ENCODE measurements at places on chromosomes 7 and 10. TPM values are rescaled to one million over a fixed set of nuclear protein-coding genes. Genes with fewer than 3 reads are reported as not detected.

DNA sequence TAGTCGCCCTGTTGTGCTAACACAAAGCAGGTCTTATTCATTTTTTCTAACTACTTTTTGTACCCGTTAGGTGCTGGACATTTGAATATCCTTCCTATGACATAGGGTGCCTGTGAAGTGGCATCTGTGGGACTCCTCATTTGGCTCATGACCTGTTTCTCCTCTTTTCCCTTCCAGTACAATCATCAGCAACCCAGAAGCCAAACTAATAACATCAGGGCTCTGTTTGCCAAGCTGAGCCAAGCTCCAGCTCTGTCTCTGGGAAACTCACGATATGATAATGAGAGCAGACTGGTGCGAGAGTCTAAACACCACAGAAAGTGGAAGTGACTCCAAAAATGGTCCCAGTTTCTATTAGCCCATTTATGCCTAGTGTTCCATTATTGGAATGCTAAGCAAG, 92.0 kb downstream of the SVIL start:
- no peak for DNase-seq

- peak; percentile 81 for DNase-seq
These were observed 66.9 kb downstream of the FAM53B start for GRCh38 chr10:124677293-124677699.

- no peak for DNase-seq
These were observed 185.2 kb upstream of the DGKB start for GRCh38 chr7:15087771-15088170.

GRCh38 chr7:2838873-2839578, 5.1 kb downstream of the GNA12 start:
- no peak for DNase-seq

The IDI2 gene
- not detected for total RNA-seq

GRCh38 chr10:6058682-6059475, 3.3 kb downstream of the IL2RA start:
- no peak for DNase-seq

DNA sequence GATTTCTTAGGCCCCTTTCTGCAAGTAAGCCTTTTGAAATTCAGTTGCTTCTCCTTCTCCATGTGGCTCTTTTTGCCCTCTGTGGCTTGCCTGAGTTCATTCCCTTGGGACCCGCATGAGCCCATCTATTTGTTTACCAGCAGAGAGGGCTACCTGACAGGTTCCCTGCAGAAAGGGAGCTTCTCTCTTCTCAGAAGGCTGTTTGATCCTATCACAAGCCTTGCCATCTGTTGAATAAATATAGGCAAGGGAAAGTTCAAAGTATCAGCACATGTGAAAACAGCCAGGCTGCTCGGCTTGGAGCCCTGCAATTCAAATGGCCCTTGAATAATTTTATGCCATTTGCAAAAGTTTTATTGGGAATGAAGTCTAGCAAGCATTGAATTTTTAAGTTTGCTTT, 720.2 kb upstream of the FZD8 start:
- DNase-seq, result no peak

- no peak for DNase-seq
These were observed 6.1 kb downstream of the STK32C start for GRCh38 chr10:132301371-132302330.

GRCh38 chr7:131265227-131265626, 62.4 kb upstream of the MKLN1 start:
- no peak for DNase-seq

The ADCK2 gene
- 15.0 TPM for total RNA-seq

DNA sequence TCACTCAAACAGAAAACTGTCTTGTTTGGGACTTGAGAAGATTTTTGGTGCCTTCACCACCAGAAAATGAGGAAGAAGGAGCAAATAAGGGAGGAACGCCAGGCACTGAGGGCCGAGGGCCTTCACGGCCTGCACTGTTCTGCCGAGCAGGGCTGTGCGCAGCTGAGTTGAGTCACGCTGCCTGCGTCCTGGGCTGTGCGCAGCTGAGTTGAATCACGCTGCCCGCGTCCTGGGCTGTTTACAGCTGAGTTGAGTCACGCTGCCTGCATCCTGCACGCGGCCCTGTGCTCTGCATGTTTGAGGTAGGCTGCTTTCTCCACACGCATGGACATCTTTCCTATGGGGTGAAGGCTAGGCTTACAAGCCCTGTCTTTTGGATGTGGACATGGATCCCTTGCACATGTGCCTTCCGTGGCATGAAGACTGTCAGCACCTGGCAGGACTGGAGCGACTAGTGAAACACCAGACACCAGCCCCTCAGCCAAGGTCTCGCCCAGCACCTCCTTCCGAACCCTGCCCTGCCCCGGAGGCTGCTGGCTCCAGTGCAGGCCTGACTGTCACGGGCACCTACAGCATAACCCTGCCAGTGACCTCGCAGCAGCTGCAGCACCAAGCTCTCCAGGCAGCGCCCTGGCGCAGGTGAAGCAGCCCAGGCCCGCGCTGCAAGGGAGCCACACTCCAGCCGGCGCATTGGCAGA, 96.7 kb downstream of the HTR5A start:
- DNase-seq, result no peak

The BICC1 gene
- 6.4 TPM for total RNA-seq

The JMJD1C gene
- 205 TPM for total RNA-seq

The ZNF107 gene
- 16.5 TPM for total RNA-seq

- DNase-seq, result no peak
These were observed 392.8 kb downstream of the DNAJB6 start for GRCh38 chr7:157729566-157729965.

The VENTX gene
- total RNA-seq, result 0.09 TPM

DNA sequence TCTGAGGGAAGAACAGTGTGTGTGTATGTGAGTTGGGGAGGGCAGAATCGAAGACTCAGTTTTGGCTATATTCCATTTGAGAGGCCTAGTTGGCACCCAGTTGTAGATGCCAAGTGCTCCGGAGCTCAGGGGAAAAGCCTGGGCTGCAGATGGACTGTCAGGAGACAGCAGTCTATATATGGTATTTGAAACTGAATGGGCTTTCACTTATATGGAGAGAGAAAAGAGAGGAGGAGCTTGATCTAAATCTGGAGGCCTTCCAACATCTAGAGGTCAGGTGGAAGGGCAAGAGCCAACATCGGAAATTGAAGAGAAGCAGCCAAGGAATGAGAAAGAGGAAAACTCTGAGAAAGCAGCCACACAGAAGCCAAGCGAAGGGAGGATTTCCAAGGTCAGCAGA, 350.8 kb upstream of the BMPER start:
- DNase-seq, result no peak

DNA sequence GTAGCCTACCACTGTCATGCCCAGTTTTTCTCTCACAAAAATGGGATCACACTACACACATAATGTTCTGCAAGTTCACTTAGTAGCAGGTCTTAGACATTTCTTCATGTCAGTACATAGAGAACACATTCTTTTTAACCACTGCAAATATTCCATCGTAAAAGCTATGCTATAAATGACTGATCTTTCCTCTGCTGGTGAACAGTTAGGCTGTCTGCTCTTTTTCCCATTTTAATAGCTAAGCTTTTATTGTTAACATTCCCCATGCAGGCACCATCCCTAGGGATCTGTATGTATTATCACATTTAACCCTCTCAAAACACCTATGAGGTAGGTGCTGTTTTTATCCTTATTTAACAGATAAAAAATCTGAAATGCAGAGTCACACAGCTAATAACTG, 46.2 kb upstream of the PDCD4 start:
- DNase-seq, result no peak

DNA sequence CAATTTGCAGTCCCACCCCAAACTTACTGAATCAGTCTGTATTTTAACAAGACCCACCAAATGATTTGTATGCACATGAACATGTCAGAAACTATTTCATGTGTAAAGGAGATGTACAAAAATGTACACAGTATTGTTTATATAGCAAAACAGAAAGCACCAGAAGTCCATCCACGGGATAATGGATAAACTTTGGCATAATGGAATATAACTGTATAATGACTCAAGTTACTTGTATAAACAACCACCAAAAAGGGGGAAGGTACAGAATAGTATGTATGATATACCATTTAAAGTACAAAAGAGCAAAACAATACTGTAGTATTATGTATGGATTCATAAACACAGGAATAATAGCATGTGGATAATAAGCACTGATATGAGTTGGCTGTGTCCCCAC, 22.4 kb downstream of the NUP42 start:
- no peak for DNase-seq

DNA sequence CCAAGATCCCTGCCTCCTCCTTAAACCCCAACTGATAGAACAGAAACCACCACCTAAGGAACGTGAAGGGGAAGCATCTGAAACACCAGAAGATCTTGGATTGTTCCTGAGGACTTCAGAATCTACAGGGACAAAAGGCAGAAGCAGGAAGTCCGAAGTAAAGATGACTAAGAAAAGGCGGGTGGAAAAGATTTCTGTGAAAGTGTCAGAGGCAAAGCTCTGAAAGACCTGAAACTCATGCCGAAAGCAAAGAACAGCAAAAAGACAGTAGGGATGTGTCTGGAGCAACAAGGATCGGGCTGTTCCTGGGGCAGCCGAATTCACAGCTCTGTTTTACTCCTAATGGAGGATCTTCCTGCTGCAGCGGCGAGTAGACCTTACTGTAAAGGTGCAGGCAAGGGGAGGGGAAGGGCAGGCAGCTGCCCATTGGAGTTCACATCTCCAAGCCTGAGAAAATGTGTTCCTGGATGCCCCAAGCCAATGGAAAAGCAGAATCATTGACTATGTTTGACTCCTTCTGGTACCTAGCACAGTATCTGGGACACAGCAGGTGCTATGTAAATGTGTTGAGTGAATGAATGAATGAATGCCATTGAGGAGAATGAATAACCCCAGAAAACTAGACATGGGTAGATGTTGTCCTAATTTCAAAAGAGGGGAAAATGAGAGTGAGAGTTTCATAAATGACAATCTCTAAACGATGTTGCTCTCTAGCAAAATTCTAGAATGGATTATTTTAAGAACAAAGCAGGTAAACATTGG, 40.4 kb downstream of the PDIA4 start:
- DNase-seq, result peak; percentile 47

- DNase-seq, result no peak
These were observed 150.7 kb downstream of the CFTR start for GRCh38 chr7:117630501-117630900.

DNA sequence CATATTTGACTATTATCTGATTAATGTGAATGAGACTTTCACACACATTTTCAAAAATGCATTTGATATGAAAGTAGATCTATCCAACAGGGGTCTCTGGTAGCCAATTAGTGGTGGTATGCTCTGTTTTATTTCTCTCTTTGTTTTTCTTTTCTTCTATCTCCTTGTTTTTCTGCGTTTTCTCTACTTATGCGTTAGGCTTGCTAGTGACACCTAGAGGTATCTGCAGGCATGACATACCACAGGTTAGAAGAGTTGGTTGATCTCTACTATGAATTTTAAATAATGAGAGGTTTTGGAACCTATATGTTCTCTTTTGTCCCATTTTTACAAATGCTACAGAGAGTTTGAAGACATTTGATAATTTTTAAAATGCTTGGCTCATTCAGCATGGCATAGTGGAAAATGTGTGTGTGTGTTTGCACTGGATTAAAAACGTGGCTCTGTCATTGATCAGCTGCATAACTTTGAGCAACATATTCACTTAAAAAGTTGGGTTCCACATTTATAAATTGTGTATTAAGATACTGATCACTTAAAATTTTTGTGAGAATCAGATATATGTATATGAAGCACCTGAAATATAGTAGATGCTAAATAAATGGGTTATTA, 28.1 kb upstream of the PLXDC2 start:
- peak; percentile 1 for DNase-seq

The TLL2 gene
- 1.2 TPM for total RNA-seq

DNA sequence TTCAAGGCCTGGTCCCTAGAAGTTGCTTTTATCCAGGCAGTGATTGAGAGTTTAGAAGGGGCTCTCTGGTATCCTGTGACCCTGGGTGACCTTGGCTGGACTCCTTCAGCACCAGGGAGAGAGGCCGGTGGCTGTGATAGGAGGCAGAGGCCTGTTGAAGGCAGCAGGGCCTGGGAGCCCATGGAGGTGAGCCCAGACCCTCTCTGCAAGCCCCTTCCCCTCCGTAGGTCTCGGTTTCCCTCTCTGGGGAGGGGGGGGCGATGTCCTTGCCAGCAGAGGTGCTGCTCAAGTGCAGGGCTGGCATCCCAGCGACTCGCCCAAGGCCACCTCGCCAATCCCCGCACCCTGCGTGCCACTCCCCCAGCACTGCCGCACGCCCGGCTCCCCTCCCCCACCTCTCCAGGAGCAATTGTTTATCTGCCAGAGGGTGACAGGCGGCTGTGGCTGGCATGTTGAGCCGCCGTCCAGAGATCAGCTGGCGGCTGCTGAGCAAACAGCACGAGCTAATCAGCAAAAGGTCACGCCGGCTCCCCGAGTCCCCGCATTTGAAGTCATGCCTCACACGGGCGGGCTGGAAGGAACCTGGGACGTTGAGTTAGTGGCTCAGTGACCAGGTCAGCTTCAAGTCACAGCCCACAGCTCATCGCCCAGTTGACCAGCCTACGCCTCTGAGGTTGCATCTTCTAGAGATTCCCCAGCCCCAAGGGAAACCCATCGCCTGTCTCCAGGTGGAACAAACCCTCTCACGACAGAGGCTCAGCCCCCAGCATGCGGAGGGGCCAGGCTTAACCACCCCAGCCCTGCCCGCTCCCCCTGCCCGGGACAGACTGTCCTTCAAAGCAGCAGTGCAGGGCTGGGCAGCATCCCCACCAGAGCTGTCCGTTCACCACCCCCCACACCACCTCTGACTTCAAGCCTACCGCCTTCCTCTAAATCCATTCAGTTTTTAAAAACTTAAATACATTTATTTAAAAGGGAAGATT, 43.7 kb downstream of the ELFN1 start:
- no peak for DNase-seq

DNA sequence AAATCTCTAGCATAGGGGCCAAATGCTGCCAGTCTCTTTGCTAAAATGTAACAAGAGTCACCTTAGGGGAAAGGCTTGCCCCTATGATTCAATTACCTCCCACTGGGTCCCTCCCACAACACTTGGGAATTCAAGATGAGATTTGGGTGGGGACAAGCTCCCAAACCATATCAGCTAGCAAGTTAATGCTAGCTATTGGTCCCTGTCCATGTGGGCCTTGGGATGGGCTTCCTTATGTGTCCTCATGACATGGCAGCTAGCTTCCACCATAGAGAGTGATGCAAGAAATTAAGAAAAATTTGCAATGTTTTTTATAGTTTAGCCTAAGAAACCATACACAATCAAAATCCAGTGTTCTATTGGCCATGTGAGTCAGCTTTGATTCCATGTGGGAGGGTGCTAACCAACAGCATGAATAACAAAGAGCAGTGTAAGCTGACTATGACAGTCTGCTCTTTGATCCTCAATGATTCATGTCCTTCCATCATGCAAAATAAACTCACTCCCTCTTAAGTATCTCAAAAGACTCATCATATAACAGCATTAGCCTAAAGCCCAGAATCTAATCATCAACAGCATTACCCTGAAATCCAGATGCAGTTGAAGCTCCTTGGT, 21.7 kb upstream of the ZNF365 start:
- DNase-seq, result no peak

GRCh38 chr10:33129996-33130386, 172.0 kb upstream of the ITGB1 start:
- no peak for DNase-seq
